AG04450 (cell line): ENCODE measurements at places on chromosomes 6 and 20. TPM values are rescaled to one million over a fixed set of nuclear protein-coding genes. Genes with fewer than 3 reads are reported as not detected.
A peak's percentile ranks its signal among the peaks of the same experiment; 100 is the strongest.

Gene DNAH8
- not detected in 2 replicates for polyA plus RNA-seq

Gene HEY2
- polyA plus RNA-seq = not detected in 2 replicates

DNA sequence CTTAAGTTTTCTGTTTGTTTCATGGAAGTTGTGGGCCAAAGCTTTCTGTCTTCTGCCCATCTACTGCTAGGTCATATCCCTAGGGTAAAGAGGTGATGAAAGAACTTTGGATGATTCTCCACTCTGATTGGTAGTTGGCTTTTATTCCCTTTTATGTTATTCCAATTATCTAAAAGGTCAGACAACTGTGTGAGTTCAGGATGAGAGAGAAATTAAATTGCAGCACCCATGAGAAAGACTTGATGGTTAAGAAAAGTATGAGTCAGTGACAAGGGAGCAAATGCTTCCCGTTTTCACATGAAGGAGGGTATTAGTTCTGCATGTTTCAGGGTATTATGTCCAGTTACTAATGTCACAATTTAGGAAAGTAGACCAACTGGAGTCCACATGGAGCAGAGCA lies 136.3 kb downstream of the CD109 start:
- no peak for DNase-seq

GRCh38 chr20:32749914-32750637 lies 6.8 kb upstream of the COMMD7 start:
- no peak for DNase-seq

DNA sequence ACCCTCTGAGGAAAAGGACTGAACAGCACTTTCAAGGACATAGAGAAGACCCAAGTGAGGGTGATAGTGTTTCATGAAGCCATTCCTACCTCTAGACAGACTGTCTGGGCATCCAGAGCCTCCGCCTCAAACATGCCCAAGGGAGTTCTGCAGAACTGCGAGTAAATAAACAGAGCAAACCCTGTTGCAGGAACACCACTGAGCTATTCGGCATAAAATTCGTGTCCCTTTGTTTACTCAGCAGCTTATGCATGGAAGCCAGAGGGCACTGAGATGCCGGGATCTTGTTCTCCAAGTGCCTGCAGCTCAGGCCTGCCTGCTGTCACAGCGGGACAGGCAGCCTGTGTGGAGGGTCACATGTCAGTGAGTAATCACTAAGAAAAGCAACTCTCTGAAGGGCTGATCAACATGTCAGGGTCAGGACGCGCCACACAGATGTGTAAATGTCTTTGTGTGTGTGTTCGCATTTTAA lies 164.9 kb upstream of the HEY2 start:
- no peak for DNase-seq

GRCh38 chr6:139659711-139660110 lies 285.3 kb upstream of the CITED2 start:
- DNase-seq = no peak

DNA sequence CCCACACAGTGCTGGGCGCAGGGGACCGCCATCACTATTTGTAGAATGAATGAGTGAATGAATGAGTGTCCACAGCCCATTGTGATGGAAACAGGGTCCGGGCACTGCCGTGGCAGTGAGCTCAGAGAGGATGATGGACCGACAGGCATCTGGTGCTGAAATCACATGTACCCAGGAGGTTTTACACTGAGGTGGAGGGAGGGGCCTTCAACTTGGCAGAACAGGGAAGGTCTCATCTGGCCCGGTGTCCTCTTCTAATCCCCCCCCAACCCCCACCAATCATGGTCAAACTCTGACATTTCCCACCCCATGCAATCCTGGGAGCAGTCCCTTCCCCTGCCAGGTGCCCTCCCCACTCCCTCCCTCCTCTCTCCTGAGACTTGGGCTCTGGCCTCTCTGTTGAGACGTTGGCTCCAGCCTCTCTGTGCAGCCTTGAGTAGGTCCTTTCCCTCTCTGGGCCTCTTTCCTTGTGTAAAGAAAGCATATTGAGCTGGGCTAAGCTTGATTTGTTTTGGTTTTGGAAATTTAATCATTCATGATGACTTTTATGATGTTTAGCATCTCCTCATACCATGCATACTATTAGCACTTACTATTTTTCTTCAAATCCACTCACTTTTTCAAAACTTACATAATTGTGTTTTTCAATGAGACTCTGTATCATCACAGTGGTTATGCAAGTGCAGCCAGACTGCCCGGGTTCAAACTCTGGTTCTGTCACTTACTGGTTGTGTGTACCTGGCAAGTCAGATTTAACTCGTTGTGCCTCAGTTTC lies 10.8 kb downstream of the KIAA1755 start:
- no peak for DNase-seq

DNA sequence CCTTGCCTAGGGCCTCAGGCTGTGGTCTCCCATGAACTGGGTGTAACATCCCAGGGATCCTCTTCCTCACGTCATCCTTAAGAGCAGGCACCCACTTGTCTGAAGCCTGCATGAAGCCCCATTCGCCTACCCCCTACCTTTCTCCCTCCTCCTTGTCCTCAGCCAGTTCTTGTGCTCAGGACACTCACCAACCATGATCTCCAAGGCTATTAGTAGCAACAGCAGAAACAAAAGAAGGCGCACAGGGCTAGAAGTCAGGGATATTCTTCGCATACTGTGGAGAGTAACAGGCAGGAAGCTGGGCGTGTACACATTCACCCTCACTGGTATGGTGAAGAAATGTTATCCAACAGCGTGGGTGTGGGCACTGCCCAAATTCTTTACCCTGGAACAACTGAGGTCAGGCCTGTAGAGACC lies 7.3 kb downstream of the RAET1E start:
- DNase-seq = no peak

DNA sequence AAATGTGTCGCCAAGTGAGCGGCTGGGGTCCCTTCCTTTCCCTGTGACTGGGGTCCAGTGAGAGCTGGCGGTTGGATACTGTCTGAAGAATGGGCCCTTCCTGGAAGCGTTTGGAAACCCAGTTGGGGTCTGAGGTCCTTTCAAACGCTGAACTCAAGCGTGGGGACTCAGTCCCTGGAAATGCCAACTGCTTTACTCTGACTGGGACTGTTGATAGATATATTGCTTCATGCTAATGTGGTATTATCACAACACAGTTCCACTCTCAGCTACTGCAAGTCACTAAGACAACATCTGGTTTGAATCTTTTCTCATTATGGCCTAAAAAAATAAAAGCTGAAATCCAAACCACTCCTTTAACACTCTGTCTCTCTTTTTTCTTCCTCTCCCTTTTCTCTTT lies 23.7 kb upstream of the PSMF1 start:
- DNase-seq = no peak

GRCh38 chr6:42347456-42347855 lies 104.3 kb downstream of the TRERF1 start:
- DNase-seq = no peak

DNA sequence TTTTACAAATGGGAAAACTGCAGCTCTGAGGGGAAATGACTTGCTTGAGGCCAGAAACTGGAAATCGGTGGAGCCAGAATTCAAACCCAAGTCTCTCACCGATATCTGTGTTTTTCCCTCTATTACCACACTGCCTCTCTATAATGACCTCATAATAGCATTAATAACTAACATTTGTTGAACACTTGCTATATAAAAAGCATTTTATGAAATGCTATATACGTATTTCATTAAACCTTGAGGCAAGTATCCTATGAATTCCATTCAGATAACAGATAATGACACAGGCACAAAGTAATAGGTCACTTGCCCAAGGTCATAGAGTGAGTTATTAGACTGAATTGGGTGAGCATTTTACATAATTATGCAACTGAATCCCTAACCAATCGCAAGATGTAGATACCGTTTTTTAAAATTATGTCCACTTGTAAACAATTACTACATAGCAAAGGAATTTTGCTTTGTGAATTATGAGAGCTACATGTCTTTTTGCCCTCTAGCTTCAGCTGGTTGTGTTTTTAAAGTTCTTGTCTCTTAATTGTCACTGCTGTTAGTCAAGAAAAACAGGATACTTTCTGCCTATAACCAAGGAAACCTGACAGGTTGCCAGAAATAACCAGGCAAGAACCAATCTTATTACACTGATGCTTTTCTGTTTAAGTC lies 4.7 kb downstream of the DSN1 start:
- DNase-seq = no peak

DNA sequence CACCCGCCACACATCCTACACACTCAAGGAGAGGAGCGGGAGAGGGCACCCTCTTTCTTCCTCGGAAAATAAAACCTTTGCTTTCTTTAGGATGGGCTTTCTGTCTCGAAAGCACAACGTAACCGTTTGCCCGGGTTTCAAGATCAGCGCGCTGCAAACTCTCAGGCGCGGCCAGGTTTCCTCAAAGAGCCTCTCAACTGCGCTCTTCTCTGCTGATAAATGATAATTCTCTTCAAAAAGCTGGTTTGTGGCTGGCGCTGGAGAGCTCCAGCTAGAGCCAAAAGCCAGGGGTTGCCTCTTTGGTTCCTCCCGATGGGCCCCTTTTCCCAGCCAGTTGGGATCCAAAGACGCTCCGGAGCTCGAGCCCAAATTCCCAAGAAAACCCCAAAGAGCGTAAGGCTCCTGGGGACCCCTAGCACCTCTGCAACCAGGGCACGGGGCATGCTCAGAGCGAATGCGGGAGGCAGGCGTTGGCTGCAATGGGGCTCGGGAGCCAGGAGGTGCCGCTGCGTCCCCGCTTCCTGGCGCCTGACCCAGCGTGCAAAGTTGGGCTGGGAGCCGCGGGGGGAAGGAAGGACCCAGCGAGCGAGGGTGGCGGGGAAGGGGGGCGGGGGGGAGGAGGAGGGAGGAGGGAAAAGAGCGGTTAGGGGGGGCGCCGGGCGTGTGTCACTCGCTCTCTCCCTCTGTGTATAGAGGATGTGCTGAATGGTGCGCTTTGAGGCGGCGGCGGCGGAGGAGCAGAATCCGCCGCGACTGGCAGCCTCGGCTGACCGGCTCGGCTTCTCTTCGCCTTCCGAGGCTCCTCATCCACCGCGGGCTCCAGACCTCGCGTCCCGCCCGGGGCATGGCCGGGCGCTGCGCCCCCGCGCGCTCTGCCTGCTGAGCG lies at the start of gene PLCB1:
Gene PLCB1 (plus strand): TSS at position 669 of the 886 bp plus-strand sequence. CDS start 386 bp downstream, outside the sequence.
- peak; percentile 66 for DNase-seq

GRCh38 chr6:120826253-120826652 lies 508.0 kb downstream of the TBC1D32 start:
- DNase-seq = no peak

DNA sequence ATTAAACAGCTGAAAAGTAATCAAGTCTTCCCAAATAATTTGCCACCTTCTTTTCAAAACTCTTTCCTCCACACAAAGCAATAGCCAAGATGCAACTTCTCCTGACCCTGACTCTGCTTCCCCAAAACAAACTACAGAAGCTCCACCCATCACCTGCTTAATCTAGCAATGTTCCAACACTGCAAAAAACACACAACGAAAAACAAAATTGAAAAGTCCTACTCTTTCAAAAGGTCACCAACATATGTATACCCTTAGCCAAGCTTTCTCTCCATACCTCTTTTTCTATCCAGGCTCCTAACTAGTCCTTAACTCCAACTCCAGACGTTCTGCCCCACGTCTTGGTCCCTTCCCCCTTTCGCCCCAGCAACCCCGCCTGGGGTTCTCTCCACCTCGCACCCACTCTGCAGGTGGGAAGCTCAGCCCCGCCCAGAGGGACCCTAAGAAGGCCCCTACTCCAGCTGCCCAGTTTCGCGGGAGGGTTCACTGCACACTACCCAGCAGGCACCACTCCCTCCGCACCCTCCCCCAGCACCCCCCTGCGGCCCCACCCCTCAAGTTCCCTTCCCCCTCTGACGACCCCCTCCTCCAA lies 717 bp downstream of the CSNK2A1 start:
- DNase-seq = no peak

DNA sequence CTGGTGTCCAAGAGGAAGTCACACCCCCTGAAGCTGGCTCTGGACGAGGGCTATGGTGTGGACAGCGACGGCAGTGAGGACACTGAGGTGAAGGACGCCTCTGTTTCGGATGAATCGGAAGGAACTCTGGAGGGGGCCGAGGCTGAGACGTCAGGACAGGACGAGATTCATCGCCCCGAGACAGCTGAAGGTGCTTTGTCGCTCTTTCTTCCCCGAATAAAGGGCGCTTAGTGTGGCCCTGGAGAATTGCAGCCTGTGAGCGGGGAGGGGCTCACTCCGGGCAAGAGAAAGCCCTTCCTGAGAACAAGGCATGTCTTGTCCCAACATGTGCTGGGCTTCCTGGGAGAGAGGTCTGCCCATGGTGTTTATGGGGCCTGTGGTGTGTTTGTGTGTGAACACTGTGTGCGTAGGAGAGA lies 41.4 kb downstream of the MYT1 start:
- no peak for DNase-seq
